ENCODE measurements at places on chromosomes 2 and 18. TPM values are rescaled to one million over a fixed set of nuclear protein-coding genes. Genes with fewer than 3 reads are reported as not detected.

DNA sequence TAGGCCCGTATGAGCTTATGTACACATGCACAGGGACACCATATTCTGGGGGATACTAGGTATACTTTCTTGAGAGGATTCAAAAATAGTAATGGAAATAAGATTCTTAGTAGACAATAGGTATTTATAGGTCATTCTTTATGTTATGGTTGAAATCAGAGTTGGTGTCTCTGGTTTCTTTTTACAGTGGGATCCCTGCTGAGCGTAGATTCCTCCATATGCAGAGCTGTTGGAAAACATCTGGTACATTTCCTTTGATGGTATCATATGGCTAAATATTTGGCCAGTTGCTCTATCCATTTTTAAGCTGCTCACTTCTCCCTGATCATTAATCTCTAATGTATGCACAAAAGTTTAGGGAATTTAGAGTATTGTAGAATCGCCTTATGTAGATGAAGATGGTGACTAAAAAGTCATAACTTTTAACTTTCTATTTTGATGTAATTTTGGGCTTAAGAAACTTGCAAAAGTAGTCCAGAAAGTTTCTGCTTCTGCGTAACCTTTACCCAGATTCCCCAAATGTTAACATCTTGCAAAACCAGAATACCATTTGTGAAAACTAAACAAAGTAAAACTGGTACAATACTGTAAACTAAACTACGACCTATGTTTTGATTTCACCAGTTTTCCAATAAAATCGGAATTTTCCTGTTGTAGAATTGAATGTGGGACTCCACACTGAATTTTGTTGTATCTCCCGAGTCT, 5.4 kb downstream of the ARHGAP28 start:
- DNase-seq, result no peak

GRCh38 chr2:185502351-185502750, 236.3 kb upstream of the FSIP2 start:
- no peak for DNase-seq

DNA sequence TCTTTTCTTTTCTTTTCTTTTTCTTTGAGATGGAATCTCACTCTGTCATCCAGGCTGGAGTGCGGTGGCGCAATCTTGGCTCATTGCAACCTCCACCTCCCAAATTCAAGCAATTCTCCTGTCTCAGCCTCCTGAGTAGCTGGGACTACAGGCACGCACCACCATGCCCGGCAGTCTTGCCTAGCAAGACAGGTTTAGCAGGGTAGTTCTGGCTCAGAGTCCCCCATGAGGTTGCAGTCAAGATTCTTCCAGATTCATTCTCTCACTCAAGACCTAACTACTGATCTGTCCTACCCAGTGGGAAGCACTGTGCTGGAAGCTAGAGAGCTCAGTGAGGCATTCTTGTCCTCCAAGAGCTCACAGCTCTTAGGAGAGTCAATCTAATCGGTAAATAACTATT, 17.6 kb upstream of the ZAP70 start:
- DNase-seq, result no peak

DNA sequence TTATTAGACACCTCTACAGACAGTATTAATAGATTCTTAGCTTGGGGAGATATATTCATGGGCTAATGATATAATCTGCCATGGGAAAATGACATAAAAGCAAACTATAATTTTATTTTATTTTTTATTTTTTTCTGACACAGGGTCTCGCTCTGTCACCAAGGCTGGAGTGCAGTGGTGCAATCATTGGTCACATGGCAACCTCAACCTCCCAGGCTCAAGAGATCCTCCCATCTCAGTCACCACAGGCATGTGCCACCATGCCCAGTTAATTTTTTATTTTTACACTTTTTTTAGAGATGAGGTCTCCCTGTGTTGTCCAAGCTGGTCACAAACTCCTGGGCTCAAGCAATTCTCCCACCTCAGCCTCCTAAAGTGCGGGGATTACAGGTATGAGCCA, 39.3 kb downstream of the RTN4 start:
- no peak for DNase-seq

DNA sequence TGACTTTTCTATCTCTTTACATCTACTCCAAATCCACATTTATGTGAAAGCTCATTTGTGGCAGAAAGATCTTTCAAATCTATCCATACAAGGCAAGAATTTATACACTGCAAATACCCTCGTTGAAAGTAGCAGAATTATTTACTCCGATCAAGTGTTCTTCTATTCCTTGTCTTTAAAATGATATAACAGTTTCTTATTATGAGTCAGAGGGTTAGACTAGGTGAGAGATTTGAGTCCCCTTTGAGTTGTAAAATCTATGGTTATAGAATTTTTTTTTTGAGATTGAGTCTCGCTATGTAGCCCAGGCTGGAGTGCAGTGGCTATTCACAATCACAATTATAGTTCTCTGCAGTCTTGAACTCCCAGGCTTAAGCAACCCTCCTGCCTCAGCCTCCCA, 5.6 kb upstream of the GREB1 start:
- DNase-seq, result no peak

GRCh38 chr18:7177116-7177744, 53.7 kb upstream of the LRRC30 start:
- peak; percentile 0 for DNase-seq

DNA sequence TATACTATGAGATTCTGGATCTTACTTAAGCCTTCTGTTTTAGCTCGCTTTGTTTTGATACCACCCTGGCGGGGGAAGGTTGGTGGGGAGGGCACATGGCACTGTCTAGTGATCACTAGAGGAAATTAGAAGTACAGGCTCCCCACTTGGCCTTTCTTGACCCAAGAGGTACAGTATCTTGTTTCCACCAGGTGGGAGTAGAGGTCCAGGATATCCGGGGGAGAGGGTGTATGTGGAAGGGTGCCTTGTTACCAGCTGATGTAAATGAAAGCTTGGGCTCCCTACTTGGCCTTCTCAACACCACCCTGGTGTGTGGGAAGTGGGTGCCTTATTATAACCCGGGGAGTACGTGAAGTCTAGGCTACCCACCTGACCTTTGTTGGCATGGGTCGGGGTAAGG, 7.5 kb downstream of the GALNT1 start:
- DNase-seq, result peak; percentile 49

- no peak for DNase-seq
Measured at GRCh38 chr18:55856229-55856628, 268.2 kb upstream of the TCF4 start.

DNA sequence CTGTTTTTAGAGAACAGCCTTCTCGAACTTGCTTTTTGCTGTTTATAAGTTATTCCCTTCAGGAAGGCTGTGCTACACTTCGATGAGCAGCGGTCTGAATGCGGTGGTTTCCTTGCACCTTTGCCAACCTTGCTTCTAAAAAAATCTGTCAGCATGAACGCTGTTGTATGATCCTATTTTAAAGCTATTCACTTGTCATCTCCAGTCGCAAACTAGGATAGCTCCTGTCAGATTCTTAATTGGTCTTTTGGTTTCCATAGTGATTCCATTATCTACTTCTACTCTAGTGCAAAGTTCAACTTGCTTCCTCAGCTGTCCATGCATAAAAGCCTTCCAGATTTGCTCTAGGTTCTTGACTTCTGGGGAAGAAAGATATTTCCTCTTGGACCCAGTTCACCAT, 76.3 kb upstream of the GALNT3 start:
- no peak for DNase-seq

DNA sequence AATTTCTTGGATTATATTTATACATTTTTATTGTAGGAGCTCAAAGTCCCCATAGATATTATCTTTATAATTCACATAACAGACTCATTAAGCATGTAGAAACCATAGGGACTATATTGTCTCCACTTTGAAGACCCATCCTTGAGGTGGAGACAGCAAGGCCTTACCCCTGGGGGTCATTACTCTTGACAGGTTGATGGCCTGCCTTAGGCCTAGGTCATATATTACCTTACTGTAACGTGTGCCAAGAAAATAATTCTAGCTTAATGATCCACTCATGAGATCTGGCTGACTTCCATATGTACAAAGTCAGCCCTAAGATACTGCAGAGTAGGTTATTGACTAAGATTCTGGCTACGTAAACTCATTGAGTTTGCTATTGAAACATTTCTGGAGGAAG, 65.4 kb upstream of the GLS start:
- DNase-seq, result no peak

DNA sequence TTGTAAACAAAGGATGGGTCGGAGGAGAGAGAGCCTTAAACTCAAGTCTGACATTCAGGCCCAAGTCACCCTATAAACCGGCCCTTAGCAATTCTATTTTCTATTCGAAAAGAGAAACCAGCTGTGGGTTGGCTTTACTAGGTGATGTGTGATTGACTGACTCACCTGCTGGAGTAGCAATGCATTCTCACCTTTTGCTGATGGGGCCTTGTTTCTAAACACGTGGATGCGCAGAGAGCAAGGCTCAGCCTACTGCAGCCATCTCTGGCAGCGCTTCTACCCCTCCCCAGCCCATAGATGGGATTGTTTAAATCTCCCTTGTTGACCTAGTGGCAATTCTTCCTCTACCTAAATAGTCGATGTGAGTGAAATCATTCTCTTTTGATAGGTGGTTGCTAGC, 138.5 kb downstream of the MEIS1 start:
- no peak for DNase-seq

DNA sequence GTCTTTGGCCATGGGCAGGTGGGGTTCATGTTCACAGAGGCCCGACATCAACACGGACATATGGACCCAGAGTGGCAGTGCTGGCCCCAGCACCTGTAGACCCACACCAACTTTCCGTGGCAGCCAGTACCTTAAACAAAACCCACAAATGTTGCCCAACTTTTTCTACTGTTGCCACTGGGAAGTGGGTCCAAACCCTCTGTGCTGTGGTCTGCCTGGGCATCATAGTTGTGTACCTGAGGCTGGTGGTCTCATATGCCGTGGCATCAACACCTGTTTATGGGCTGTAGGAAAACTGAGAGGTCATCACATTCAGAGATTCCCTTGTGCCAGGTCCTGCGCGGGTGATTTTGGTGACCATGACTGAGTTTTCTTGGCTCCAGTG, 79.9 kb downstream of the SH3RF3 start:
- no peak for DNase-seq

DNA sequence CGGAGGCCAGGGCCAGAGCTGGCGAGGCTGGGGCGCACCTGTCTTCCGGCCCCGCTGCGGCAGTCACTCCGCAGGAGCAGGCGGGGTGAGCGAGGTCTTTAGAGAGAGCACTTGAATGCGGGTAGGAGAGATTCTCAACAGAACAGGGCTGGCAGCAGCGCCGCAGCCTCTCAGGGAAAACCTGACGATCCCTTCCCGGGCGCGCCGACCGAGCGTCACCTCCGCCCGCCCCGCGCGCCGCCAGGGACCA, 526 bp downstream of the PRKRA start:
- peak; percentile 86 for DNase-seq

GRCh38 chr2:113905886-113906285, 16.0 kb downstream of the ACTR3 start:
- no peak for DNase-seq

- no peak for DNase-seq
Measured at GRCh38 chr2:54371460-54372065, 84.6 kb upstream of the SPTBN1 start.

DNA sequence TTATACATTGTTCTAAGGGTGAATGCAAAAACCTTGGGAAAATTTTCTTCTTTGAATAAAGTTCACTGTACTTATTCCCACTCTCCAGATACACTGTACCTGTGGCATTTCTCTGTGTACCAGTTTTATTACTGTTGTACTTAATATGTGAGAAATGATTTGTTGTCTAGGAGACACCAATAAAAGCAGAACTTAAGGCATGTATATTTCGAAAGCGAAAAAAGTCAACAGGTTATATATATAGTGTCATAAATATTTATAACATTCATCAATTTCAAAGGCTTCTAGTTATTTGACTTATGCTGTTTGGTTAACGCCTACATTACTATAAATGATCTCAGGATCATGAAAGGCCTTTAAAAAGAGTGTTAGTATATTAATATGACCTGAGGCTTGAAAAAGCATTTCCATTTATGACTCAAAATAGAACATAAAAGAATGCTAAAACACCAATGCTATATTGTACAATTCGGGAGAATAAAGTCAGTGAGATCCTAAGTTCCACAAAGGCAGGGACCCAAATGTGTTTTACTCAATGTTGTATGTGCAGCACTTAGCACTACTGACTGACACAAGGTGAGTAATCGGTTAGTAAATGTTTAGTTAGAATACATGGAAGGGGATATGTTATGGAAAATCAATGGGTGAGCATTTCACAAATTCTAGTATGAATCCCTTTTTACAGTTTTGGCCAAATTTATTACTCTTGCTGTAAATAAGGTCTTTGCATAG, 32.2 kb upstream of the HNRNPA3 start:
- no peak for DNase-seq

- DNase-seq, result no peak
Measured at GRCh38 chr2:185063761-185064160, 465.4 kb downstream of the ZNF804A start.

DNA sequence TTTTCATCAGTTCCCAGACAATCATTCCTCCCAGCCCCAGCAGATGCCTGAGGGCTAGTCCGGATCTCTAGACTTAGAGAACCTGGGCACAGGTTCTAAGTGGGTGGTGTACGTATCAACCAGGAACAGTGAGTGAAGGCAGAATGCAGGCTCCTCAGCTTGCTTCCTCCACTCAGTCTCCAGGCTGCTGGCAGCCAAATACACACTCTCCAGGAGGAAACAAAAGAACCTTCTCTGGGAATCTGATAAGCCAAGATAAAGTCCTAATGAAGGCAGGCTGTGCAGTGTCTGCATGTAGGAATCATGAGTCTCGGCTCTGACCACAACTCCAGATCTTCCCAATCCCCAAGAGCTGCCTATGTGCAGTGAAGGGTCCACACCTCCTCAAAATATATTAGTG, 245.7 kb downstream of the SP3 start:
- DNase-seq, result no peak

DNA sequence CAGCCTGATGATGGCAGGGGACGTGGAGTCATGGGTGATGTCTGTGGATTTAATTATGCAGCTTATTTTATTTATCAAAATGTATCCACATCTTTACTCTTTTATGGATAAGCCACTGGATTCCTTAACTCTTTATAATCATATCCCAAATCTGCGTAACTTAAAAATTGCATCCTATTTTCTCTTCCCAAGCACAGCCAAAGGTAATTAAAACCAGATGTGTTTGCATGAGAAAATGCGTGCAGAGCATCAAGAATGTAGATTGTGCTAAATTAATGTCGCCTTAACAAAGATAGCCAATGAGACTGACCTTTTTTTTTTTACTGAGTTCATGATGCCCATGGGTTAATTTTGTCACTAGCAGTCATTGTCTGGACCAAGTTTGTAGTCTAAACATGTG, 10.0 kb downstream of the SH3RF3 start:
- no peak for DNase-seq

- no peak for DNase-seq
Measured at GRCh38 chr18:26312199-26312598, 86.0 kb downstream of the TAF4B start.

- no peak for DNase-seq
Measured at GRCh38 chr2:120319686-120320317, 26.1 kb upstream of the INHBB start.

GRCh38 chr2:186485576-186485870, 537 bp upstream of the ZC3H15 start:
- DNase-seq, result no peak

CYP1B1 gene
- not detected for total RNA-seq

C1GALT1C1L gene
- total RNA-seq, result not detected

PROM2 gene
- total RNA-seq, result 0.47 TPM

TUBB8B gene
- not detected for total RNA-seq

ZNF804A gene
- total RNA-seq, result not detected

SERPINB10 gene
- total RNA-seq, result not detected

SERPINB13 gene
- not detected for total RNA-seq

REG1A gene
- total RNA-seq, result not detected

UGT1A1 gene
- total RNA-seq, result not detected

ORMDL1 gene
- total RNA-seq, result 141 TPM

CKAP2L gene
- 3.4 TPM for total RNA-seq

Measured in CD4-positive, CD25-positive, alpha-beta regulatory T cell (primary cell).